ENCODE measurements at places on chromosomes 7 and 10.
A peak's percentile ranks its signal among the peaks of the same experiment; 100 is the strongest.

DNA sequence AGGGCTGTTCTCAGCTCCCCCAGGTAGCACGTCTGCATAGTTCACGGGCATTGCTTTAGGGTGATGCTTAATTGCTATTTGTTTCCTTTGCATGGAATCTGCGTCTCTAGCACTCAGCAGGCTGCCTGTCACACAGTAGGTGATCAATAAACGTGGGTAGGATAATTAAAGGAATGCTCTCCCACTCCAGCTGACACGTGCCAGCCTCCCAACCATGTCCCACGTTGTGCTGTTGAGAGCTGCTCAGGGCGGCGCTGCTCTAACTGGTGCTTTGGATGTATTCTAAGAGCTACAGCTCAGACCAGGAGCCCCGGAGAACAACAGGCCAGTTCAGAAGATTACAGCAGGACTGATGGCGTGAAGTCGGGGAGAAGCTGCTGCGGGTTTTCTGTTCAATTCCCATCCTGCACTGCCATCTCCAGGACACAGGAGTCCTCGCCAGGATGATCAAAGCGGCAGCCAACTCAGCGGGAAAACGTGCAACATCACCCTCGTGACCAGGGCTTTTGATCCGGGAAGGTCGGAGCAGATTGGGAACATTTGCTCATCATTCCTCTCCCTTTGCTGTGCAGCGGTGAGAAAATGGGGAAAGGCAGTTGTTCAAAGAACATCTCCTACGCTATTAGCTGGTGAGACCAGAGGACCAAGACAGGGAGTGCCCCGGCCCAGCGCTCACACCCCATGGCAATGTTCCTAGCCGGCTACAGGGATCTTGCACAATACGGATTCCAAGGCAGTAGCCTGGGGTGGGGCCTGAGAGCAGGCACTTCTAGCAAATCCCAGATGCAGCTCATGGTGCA lies 50.5 kb upstream of the FOXK1 start:
- peak; percentile 90 for DNase-seq

DNA sequence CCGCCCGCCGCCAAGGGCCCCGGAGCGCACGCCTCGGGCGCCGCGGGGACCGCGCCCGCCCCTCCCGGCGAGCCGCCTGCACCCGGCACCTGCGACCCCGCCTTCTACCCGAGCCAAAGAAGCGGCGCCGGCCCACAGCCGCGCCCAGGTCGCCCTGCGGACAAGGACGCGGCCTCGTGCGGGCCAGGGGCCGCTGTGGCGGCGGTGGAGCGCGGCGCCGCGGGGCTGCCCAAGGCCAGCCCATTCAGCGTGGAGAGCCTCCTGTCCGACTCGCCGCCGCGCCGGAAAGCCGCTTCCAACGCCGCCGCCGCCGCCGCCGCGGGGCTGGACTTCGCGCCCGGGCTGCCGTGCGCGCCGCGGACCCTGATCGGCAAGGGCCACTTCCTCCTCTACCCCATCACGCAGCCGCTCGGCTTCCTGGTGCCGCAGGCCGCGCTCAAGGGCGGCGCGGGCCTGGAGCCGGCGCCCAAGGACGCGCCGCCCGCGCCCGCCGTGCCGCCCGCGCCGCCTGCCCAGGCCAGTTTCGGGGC lies 3.5 kb downstream of the UNCX start:
- DNase-seq = no peak

- DNase-seq = peak; percentile 57
Measured at GRCh38 chr10:75187961-75188426, 22.6 kb upstream of the VDAC2 start.

DNA sequence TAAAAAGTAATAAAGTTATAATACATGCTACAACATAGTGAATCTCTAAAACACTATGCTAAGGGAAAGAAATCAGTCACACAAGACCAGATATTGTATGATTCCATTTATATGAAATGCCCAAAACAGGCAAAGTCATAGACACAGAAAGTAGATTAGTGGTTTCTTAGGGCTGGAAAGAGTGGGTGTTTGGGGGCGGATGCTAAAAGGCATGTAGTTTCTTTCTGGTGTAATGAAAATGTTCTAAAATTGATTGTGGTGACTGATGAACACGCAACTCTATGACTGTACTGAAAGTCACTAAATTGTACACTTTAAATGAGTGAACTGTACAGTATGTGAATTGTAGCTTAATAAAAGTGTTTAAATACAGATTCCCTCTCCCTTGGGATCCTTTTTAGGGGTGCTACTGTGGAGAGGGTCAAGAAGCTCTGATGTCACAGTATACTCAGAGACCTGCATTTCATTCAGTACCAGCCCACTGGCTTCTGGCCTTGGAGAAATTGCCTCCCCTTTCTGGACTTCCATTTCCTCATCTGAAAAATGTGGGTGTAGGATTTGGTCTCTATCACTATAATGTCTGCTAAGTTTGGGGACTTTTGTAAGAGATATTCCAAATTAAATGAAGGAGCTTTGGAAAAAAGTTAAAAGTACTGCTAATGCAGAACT lies 46.4 kb downstream of the AOAH start:
- no peak for DNase-seq

DNA sequence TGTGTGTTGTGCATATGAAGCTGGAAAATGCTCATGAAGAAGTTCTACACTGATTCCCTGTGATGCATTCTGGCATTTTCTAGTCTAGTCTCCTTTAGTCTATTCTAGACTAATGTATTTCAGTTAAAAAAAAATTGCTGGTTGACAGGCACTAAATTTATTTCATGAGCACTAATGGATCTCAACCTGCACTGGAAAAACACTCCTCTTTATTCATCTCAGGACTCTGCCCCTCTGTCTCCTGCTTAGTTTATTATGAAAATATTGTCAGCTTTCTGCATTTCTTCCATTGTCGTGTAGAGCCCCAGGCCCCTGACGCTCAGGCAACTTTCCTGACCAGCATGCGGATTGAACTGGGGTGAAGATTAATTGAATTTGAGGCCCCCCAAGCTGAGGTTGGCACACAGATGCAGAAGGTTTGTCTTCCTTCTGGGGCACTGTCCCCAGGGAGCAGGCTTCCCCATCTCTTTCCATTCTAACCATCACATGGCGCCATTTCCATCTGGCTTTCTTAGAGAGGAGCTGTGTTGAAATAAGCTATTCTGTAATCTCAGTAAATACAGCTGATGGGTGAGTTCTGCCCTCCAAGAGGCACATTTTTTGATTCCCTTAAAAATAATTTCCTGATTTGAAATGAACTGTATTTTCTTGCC lies 128.7 kb downstream of the INSYN2A start:
- no peak for DNase-seq

GRCh38 chr7:123821320-123821719 lies 23.6 kb upstream of the HYAL4 start:
- DNase-seq = no peak

DNA sequence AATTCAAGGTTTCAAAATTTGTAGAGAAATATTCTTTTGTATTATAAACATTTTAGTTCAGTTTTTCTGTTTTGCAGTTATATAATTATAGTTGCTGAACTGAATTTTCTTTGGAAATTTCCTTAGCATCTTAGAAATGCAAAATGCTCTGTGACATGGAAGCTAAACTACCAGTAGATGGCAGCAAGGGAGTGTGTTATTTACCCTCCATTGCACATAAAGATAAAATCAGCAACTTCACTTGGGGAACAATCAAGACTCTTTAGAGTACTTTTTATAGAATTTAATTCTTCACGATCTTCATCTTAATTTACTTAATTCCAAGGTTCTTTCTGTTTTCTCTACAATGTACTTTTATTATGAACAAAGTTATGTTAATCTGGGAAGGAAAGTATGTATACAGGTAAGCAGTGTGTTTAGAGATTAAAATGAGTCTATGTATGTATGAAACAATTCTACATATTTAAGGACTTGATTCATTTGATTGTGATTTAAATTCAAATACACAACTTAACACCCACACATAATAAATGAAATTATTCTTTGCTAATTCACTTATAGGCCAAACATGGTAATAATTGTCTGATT lies 404.2 kb downstream of the THSD7A start:
- peak; percentile 30 for DNase-seq

- no peak for DNase-seq
Measured at GRCh38 chr7:28211006-28211405, 30.4 kb upstream of the JAZF1 start.

GRCh38 chr10:88531392-88532052 lies 51.6 kb downstream of the RNLS start:
- no peak for DNase-seq

DNA sequence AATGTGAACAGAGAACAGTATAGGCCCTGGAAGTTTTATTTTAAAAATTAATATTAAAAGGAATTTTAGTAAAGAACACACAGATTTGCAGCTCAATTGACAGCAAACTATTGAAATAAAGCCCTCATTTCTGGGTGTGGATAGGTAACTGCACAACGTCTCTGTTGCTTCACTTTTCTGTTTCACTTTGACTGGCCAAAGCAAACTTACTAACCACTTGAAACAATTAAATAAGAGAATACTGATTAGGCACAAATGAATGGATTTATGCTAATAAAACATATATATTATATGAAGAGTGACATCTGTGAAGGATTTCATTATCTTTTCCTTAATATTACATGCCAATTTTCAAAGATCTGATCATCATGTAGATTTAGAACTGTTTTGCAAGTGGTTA lies 11.9 kb downstream of the ZNF804B start:
- DNase-seq = no peak

GRCh38 chr10:60352105-60352504 lies 37.6 kb downstream of the ANK3 start:
- DNase-seq = no peak

DNA sequence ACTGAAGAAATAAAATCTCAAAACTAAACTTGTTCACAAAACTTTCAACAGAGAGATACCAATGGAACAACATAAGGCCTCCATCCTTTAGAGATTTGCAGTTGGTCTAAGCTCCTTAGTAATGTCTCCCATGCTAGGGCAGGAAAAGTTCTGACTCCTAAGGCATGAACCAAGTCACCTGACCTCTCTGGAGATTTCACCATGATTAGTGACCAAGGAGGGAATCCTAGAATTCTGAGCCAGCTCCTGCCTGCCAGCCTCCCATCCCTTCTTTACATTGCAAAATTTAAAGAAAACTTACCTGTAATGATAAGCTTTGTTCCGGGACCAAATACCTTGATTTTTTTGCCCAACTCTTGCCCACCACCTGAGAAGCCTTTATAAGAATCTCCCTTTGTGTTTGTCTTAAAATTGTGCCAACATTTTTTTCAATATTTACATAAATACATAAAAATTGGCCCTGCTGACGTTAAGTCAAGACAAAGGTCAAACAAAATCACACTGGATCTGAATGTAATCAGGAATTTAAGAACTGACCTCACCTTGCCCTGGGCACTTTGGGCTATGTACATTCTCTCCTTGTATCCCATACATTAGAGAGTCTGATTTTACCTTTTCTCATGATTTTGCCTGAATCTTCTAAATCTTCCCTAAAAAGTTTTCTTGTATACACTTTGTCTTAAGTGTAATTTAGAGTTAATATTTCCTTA lies at the start of gene TARP:
TARP (minus strand) TSS at position 351 of the 710 bp plus-strand sequence.
- DNase-seq = no peak

- no peak for DNase-seq
Measured at GRCh38 chr10:70272925-70273316, 10.9 kb downstream of the NPFFR1 start.

DNA sequence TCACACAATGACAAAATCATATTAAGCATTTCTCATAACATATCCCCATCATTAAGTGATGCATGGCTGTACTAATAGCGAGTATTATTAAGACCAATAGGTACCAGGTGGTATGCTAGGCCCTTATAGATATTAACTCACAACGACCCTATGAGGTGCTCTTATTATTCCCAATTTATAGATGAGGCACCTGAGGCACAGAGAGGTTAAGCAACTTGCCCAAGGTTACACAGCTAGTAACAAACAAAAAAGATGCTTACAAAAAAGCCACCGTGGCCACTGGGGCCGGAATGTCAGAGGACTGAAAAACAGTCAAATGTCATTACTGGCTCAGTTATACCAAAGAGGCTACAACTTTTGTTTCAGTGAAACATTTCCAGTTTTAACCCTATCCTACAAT lies 96.0 kb downstream of the OR13A1 start:
- no peak for DNase-seq

GRCh38 chr7:137462074-137462715 lies 118.7 kb upstream of the PTN start:
- no peak for DNase-seq

DNA sequence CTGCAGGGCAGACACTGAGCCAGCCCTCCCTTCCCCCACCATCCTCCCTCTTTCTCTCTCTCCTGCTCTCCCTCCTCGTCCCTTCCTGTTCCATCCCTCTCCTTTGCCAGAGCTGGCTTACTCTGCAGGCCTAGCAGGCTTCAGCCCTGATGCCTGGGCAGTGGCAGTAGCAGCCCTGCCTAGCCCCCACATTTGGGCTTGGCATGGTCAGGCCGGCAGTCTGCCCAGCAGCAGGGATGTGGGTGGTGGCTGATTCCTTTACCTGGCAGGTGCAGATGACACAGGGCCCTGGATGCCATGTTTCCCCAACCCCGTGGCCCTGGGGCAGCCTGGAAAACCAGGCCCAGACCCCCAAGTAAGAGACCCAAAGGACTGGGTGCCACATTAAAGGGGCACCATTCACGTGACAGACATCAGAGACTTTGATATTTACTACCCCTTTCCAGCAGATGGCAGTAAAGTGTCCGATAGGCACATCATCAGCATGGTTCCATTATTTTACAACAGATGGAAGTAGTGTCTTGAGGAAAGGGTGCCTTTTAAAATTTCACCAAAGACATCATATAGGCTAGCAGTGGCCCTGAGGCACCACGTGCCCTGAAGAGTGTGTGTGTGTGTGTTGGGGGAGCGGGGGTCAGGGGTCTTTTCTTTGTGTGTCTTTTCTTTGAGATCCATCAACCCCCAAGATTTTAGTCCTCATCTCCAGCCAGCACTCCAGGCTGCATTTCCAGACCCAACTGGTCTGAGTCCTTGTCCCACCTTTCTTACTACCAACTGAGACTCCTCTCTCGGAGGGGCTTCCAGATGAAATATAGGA lies 5.9 kb downstream of the KCP start:
- peak; percentile 78 for DNase-seq

DNA sequence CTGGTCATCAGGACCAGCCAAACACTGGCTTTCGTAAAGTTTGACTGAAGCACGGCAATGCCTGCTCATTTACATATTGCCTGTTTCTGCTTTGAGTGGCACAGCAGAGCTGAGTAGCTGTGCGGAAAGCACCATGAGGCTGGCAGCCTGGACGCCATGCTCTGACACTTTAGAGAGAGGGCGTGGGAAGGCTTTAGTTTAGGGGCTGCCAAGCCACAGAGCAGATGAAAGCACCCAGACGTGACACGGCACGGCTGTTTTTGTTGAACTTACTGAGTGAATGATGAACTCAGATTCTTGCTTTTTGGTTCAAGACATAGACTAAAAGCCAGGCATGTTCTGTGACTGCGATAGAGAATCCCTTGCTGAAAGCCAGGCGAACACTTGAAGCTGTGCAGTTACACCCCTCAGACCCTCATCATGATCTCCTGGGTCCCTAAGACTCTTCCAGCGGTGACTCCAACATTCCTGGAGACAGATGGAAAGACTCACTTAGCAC lies 182.1 kb downstream of the ZMYND11 start:
- DNase-seq = peak; percentile 79

DNA sequence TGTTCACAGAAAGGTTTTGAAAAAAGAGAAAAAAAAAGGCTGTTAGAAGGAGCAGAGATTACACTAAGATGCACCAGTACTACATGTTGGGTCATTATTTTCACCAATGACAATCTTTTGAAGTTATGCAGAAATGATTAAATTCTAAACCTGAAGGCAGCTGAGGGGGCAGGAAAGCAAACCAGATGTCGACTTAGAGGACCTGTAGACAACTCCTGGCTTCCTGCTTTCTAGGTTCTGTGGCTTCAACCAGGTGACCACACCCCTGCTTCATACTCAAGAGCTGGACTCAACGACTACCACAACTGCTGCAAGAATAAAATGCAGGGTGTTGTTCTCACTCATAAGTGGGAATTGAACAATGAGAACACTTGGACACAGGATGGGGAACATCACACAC lies 30.0 kb downstream of the MYOF start:
- no peak for DNase-seq

GRCh38 chr10:89580243-89580642 lies 44.8 kb upstream of the SLC16A12 start:
- DNase-seq = no peak
